ENCODE measurements at places on chromosomes 1 and 21. TPM values are rescaled to one million over a fixed set of nuclear protein-coding genes. Genes with fewer than 3 reads are reported as not detected.

Gene HSF2BP
- total RNA-seq = 1.2 TPM

DNA sequence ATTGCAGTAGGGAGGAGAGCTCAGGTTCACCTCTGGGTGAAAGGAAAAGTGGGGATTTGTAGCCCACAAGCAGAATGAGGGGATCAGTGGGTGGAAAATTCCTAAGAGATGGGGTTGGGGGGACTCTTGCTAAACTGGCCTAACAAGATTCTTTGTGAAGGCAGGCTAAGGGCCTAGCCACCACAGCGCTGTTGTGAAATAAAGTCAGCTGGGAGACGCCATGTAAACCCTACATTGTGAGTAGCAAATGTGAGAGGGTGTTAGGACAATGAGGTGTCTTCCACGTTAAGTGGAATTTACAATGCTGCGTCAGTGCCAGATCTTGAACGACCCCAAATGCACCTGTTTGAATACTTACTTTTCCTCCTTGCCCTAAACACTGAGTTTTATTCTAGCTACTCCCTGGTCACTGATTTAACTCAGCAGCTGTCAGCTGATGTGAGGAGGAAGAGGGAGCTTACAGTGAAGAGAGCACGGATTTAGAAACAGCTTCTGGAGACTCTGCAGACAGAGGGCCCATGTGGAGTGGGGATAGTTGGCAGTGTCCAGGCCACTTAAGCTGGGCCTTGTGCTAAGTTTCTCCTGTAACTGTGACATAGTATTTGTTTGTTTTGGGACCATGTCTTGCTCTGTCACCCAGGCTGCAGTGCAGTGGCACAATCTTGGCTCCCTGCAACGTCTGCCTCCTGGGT lies 17.3 kb downstream of the PDPN start:
- peak; percentile 71 for DNase-seq

DNA sequence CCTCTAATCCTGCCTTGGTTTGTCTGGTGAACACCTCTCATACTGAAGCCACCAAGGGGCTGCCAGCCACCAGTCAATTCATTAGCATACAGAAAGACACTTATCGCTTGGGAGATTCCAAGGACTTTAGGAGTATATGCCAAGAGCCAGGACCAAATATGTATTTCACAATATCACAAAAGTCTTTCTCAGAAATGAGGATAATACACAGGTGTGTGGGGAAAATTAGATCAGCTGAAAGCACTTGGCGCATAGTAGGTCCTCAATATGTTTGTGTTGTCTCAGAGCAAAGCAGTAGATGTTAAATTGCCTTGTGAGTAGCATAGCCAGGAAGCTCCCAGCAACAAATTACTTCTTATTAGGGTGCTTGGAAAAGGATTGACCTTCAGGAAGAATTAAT lies 34.1 kb downstream of the KIRREL1 start:
- DNase-seq = no peak

DNA sequence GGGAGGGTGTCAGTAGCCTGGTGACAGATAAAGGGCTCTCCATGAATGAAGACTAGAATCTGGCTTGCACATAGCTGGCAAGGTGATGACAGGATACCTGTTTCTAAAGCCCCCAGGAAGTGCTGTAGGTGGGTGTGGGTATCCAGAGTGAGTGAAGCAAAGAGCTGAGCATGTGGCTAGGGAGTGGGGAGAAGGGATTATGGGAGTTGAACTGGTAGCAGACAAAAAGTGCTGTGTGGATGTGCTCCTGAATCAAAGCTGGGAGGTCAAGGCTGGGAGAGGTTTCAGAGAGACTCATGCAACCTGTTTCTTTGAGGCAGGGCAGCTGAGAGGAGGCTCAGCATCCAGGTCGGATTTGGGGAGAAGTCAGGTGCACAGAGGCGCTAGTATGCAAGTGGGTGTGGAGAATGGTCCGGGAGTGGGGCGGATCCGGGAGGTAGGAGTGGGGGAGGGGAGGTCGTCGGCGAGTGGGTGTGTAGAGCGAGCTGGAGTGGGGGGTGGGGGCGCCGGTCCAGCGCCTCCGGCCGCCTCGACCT lies 600 bp downstream of the ASTN1 start:
- DNase-seq = no peak

Gene C1orf210
- not detected for total RNA-seq

- DNase-seq = no peak
Observed at GRCh38 chr1:228456252-228457016, 30.7 kb upstream of the RNF187 start.

GRCh38 chr1:53535226-53535625 lies 76.0 kb downstream of the DMRTB1 start:
- no peak for DNase-seq

GRCh38 chr21:41294548-41295231 lies 21.9 kb upstream of the FAM3B start:
- DNase-seq = no peak

DNA sequence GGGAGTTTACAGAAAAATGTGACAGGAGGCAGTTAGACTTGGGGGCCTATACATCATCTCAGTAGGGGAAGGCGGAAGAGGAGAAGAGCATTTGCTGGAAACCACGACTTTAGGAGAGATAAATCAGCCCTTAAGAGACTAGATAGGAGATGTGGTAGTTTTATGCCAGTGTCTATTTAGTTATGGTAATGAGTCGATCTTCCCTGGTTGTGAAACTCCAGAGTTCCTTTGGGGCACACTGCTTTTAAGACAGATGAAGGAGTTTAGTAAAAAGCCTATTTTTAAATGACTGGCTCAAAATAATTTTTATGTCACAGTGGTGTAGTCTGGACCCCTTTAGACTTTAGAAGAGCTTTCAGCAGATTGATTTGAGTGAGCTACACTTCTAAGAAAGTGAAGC lies 7.8 kb downstream of the PGM1 start:
- DNase-seq = no peak

GRCh38 chr1:20499718-20500117 lies 8.2 kb downstream of the MUL1 start:
- DNase-seq = no peak

Gene NPPB
- total RNA-seq = 18.9 TPM

GRCh38 chr1:224558904-224559303 lies 57.2 kb upstream of the CNIH3 start:
- DNase-seq = no peak

Gene LIPI
- not detected for total RNA-seq

DNA sequence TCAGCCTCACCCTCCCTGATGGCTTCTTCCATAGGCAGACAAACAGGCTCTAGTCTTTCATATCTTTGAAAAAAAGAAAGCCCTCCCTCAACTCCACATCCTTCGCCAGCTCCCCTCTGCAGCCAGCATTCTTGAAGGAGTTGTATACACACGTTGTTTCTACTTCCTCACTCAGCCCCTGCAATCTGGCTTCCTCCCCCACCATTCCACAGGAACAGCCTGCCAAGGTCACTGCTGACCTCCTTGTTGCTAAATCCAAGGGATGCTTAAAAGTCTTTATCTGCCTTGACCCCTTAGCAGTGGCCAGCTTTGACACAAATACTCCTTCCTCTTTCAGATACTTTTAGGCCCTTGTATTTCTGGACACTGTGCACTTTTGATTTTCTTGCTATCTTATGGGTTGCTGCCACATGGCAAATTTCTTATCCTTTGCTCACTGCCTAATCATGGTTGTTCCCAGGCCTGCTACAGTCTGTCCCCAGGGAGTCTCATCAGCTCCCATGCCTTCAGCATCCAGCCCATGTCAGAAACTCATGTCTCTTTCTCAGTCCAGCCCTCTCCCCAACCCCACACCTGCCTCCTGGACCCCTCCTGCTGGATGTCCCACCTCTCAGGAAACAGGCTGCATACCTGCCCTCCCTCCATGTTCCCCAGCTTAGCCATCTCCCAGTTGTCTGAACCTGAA lies 8.3 kb downstream of the FAM229A start:
- DNase-seq = peak; percentile 97

DNA sequence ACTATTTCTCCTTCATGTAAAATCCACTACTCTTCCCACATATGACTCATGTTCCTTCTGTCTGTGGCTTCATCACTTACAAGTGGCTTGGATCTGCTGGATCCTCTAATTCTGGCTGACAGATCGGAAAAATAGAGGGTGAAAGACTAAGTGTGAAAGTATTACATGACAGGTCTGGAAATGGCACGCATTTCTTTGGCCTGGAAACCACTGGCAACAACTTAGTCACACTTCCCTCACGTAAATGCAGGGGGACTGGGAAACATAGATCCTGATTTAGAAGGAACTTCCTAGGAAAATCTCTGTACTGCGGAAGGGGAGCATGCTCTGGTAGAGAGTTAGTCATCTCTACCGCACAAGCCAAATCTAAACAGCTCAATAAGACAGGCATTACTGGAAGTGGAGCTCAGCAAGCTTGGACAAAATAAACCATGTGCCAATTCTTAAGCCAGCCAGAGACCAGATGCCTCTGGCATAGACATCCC lies 305.4 kb upstream of the PTBP2 start:
- DNase-seq = peak; percentile 24

All from cardiac muscle cell (in vitro differentiated cells and primary cell).